ENCODE measurements at places on chromosomes 4 and X.
A peak's percentile ranks its signal among the peaks of the same experiment; 100 is the strongest.

DNA sequence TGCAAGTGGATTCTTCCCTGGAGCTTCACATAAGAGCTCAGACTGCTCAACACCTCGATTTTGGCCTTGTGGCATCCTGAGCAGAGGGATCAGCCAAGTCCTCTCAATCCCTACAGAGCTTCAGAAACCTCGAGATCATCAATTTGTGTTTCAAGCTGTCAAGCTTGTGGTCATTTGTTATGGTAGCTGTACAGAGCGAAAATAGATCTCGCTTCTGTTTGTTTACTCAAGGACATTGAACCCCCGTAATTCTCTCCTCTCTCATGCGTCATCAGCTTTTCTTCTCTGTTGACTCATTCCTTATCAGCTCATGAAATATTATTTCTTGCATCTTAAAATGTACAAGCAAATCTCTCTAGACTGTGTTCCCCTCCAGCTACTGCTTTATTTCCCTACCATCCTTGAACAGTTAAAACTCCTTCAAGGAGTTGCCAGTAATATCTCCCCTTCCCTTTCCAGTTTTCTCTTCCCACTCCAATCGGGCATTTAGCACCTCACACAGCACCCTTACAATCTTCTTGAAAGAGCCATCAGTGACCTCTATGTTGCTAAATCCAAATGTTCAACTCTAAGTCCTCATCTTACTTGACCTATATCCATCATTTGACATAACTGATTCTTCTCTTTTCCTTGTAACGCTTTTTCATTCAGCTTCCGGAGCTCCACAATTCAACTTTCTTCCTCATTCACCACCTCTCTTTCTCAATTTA lies 106.2 kb upstream of the FAT1 start:
- DNase-seq = no peak

- no peak for DNase-seq
Observed at GRCh38 chr4:35900286-35901243, 343.7 kb downstream of the ARAP2 start.

DNA sequence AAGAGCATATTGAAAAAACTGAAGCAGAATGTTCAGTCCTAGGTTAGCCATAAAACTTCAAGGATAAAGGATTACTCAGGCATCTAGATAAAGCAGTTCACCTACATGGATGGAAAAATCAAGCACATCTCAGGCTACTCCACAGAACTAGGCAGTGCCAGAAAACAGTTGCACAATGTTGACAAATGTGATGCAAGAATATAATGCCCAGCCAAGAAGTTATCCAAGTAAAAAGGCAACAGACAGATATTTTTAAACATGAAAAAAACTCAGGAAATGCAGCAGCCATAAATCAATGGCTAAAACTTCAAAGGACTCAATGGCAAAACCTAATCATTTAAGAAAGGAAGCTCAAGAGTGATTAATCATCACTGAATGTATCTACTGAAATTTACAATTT lies 456.0 kb upstream of the FAM241A start:
- peak; percentile 40 for DNase-seq

GRCh38 chr4:84451546-84451945 lies 47.5 kb downstream of the NKX6-1 start:
- no peak for DNase-seq

GRCh38 chr4:44493924-44494323 lies 45.3 kb upstream of the KCTD8 start:
- no peak for DNase-seq

- no peak for DNase-seq
Observed at GRCh38 chr4:76981644-76982043, 32.1 kb downstream of the SEPTIN11 start.

GRCh38 chr4:151667048-151667447 lies 93.8 kb downstream of the GATB start:
- no peak for DNase-seq

- DNase-seq = no peak
Observed at GRCh38 chr4:61596606-61597340, 396.6 kb downstream of the ADGRL3 start.

GRCh38 chrX:136220540-136220939 lies 30.7 kb downstream of the MAP7D3 start:
- no peak for DNase-seq

- DNase-seq = no peak
Observed at GRCh38 chrX:110409925-110410324, 51.3 kb downstream of the RTL9 start.

DNA sequence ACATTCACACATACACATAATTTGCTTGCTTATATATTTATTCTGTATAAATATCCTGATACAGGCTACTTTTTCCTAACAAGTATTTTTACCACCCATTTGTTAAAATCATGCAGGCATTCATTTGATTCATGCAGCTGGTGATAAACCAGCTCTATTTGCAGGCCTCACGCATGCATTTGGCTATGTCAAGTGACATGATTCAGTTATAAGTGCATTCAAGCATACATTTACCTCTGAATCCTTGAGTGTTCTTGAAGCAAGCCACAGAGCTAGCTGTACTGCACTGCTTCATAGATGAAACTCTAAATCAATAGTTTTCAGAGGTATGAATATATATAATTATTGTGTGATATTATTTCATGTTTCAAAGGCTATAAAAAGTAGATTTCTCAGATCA lies 544.0 kb upstream of the AGA start:
- DNase-seq = no peak

DNA sequence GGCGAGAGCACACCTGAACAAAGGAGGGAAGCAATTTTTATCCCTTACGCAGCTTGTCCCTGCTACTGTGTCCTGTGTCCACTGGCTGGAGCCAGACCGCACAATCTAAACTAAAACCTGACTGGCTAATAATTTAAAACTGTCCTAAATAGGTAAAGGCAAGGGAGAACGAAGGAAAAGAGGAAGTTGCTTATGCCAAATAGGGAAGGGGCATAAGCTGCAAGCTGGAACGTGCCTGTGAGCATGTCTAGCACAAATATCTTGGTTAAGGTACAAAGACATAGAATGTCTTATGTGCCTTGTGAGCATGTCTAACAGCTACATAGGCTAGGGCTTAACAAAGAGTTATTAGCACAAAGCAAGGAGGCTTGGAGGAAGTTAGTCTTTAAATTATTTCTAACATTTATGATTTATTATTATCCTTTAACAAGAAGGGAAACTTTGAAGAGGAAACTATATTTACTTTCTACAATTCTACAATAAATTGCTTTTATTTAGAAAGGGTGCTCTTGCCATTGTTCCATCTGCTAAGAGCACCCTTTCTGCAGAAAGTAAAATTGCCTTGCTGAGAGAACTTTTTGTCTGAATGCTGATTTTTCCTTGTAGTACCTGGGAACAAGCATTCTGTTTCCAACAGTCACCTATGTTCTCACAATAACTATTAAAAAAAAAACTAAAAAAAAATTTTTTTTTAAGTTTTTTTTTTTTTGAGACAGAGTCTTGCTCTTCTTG lies 80.6 kb upstream of the CBR4 start:
- no peak for DNase-seq

DNA sequence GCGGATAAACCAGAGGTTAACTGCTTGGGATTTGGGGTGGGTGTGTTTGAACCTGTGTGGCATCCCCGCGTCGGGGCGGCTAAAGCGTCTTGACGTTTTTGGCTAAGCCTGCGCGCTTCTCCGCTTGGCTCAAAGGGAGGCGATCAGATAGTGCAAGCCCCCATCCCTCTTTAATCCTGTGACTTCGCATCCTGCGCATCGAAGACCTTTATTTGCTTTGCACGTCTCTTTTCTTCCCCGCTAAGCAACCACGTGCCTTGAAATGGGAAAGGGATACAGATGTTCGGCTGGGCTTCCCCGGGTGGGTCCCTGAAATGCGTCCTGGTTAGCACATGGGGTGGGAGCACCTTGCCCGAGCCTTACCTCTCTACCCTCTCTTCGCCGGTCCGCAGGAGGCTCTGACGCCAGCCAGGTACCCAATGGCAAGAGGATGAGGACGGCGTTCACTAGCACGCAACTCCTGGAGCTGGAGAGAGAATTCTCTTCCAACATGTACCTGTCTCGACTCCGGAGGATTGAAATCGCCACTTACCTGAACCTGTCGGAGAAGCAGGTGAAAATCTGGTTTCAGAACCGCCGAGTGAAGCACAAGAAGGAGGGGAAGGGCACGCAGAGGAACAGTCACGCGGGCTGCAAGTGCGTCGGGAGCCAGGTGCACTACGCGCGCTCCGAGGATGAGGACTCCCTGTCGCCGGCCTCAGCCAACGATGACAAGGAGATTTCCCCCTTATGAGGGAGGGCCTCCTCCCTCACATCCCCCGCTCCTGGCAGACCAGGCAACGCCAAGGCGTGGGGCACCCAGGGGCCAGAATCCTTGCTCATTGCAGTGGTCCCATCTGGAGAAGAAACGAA lies 1.5 kb downstream of the GSX2 start:
- no peak for DNase-seq

DNA sequence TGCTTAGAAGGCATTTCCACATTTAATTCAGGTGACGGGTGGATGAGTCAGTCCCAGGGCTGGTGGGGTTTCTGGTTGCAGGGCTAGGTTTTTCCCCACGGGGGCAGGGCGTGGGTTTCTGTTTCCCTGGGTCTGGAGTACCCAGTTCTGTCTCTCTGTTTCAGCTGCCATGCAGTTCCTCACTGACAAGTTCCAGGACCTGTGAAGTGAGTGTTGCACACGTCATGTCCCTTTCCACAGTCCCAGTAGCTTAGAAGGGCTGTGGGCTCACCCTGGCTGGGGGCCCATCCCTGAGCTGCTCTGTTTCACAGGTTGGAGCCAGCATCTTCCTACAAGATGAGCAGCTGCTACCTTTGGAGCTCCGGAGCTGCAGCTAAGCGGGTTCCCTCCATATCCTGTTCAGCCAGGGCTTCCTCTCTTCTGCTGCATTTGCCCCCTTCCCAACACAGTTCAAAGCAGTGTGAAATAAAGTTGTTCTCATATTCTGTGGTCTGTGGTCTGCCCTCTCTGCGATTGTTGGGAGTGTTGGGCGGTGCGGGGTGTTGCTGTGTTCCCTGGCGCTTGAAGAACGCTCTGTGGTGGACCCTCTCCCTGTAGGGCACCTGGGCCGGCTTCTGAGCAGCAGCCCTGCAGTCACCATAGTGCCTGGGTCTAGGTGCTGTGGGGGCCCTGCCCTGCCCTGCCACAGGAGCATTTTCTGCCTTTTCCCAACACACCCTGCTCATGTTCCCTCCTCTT lies 3.9 kb downstream of the LOC101059915 start:
- no peak for DNase-seq

- no peak for DNase-seq
Observed at GRCh38 chrX:121823406-121823805, 776.0 kb downstream of the GLUD2 start.

GRCh38 chrX:21741364-21741763 lies 16.6 kb downstream of the SMPX start:
- DNase-seq = no peak

GRCh38 chrX:154515090-154515965 lies 704 bp downstream of the FAM3A start:
- DNase-seq = no peak

- no peak for DNase-seq
Observed at GRCh38 chr4:38213083-38213805, 253.0 kb downstream of the PTTG2 start.

DNA sequence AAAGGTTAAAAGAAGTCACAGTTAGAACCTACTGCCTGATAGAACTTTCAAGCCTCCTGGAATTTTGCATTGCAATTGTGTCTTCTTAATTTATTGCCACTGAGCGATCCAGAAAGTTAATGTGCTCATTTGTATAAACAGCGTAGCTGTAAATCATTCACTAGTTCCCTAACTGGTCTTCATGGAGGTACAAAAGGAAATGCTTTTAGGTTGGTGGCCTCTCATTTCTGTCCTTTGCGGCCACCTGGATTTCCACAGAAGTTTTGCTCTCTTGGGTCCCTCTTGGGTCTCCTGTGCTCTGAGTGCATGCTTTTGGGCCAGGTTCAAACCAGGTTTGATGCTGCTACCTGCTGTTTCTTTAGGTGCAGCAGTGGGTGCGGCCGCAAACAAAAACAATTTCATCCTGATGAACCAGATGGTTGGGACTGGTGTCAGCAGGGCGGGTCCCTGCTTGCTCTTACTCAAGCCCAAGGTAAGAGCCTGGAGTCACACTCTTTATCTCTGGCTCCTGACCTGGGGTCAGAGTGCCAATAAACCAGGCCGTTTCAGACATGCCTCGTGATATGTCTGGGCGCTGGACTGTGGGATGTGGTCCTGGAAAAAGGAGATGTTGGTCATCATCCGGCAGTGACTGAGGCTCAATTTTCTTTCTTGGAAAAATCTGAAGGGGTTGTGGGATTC lies 270.1 kb downstream of the PTTG2 start:
- no peak for DNase-seq

GRCh38 chr4:123786920-123787319 lies 390.3 kb downstream of the SPRY1 start:
- DNase-seq = no peak

GRCh38 chrX:2712890-2713840 lies 22.1 kb downstream of the CD99 start:
- DNase-seq = no peak

- DNase-seq = peak; percentile 16
Observed at GRCh38 chr4:160563552-160564282, 1460.8 kb downstream of the RAPGEF2 start.

- peak; percentile 72 for DNase-seq
Observed at GRCh38 chr4:47209833-47210232, 178.5 kb downstream of the GABRB1 start.

- DNase-seq = no peak
Observed at GRCh38 chrX:105098201-105098600, 122.3 kb downstream of the TEX13A start.

DNA sequence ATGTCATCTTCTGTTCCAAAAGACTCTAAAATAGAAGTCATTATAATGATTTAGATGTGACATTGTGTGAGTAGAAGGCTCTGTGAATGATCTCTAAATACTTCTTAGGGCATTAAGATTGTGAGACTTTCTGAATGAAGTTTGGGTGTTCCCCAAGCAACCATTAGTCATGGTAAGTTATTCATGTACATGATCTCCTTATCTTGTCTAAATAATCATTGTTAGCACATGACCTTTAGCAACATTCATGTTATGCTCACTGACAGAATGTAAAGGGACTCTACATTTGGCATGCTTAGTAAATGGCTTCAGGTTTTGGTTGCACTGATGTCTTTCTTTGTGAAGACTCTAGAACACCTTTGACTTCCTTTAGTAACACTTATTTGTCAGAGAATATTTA lies 140.8 kb upstream of the AGA start:
- no peak for DNase-seq

GRCh38 chrX:77444545-77444944 lies 2.6 kb upstream of the FGF16 start:
- DNase-seq = no peak

- no peak for DNase-seq
Observed at GRCh38 chr4:183995570-183995969, 90.5 kb downstream of the STOX2 start.

DNA sequence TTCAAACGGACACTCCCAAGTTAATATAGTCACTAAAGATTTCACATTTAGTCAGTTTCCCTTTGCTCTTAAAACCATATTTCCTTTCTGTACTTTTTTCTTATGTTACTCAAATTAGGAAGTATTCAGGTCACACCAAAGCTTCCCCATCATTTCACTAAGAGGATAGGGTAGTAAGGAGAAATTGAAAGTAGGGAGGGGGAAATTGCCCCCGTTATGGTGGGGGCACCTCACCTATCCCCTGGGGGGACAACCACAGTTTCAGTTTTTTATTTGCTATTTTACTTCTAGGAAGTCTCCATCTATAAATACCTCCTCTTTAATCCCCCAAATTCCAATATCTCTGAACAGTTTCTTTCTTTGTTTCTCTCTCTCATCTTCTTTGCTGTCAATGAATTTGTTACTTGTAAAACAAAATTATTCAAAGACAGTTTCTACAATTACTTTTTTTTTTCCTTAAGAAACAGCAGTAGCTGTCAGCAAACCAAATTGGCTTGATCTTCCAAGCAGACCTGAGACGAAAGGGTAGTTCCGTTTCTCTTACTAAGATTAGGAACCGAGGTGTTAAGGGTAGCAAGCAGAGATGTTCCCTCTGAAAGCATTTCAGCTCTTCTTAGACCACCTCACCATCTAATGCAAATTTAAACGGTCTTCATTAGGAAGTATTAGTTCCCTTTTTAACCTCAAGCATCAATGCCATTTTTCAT lies 160.2 kb upstream of the KLF3 start:
- no peak for DNase-seq
